Naive thymus-derived CD8-positive, alpha-beta T cell (primary cell): ENCODE measurements at places on chromosomes 11 and 22. TPM values are rescaled to one million over a fixed set of nuclear protein-coding genes. Genes with fewer than 3 reads are reported as not detected.
A peak's percentile ranks its signal among the peaks of the same experiment; 100 is the strongest.

DNA sequence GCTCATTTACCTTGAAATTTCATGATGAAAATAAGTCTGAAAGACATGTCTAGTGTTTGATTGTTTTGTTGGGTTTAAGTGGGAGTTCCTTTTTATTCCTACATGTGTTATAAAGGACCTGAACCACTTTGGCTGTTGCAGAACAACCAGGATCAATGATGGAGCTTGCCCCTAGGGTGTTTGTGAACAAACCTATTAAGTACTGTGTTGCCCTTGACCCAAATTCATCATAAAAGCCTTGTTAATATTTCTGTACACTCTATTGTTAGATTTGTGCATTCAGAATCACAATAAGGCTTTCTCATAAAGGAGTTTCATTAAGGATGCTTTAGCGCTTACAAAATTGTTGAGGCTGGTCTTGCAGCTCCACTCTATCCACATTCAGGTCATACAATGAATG is 452.6 kb downstream of the NELL1 start:
- no peak for DNase-seq

- no peak for DNase-seq
Measured at GRCh38 chr22:41338614-41339212, 37.4 kb downstream of the ZC3H7B start.

DNA sequence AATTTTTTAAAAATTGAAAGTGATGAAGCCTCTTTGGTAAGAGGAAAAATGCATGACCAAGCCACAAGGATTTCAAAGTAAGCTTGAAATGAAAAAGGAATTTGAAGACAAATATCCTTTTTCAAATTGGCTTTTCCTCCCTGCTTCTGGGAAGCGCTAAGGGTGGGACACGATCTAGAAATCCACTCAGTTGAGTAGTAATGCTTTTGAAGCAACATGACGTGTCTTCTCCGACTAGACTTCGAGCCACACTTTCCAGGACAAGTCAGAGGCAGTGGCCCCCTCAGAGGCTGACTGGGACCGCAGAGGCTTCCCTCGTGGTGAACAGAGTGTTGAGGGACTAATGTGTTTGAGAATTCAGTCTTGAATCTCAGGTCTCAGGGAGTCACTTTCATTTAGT is 39.8 kb downstream of the KREMEN1 start:
- DNase-seq: no peak

GRCh38 chr11:101718402-101718801 is 134.6 kb upstream of the TRPC6 start:
- DNase-seq: no peak

GRCh38 chr11:2410616-2411015 is 10.1 kb downstream of the TSSC4 start:
- DNase-seq: no peak

- peak; percentile 10 for DNase-seq
Measured at GRCh38 chr11:1072116-1072820, 2.4 kb upstream of the MUC2 start.

DNA sequence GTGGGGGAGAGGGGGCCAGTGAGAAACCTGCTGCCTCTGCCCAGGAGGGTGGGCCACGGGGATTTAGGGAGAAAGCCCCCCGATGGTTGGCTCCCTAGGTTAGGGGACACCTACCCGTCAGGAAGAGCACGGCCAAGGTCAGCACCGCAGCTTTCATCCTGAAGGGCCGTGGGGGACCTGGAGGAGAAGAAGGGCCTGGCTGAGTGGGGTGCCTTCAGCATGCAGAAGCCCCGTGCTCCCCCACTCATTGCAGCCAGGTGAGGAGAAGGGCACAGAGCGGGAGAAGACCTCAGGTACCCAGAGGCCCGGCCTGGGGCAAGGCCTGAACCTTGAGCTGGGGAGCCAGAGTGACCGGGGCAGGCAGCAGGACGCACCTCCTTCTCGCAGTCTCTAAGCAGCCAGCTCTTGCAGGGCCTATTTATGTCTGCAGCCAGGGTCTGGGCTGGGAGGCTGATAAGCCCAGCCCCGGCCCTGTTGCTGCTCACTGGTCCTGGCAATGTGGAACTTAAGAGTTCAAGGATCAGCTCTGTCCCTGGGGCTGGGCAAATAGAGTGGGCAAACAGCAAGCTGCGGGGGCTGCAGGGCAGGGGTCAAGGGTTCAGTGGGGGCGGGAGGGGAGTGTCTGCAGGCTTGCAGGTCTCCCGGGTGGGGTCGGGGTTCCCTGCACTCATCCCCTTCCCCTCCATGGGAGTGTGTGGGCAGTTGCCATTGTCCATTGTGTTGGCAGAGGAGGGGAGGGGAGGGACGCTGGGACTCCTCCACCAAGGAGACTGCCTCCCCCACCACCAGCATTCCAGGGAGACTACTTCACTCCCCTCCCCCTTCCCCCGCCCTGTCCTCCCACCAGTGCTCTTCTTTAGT is at the start of gene APOA1:
APOA1 (minus strand) TSS at position 392 of the 861 bp plus-strand sequence; CDS start at position 157, 235 bp downstream.
- no peak for DNase-seq

GRCh38 chr11:17767301-17767885 is 32.8 kb downstream of the KCNC1 start:
- DNase-seq: peak; percentile 13

- DNase-seq: no peak
Measured at GRCh38 chr11:130145975-130146776, 13.4 kb upstream of the ST14 start.

DNA sequence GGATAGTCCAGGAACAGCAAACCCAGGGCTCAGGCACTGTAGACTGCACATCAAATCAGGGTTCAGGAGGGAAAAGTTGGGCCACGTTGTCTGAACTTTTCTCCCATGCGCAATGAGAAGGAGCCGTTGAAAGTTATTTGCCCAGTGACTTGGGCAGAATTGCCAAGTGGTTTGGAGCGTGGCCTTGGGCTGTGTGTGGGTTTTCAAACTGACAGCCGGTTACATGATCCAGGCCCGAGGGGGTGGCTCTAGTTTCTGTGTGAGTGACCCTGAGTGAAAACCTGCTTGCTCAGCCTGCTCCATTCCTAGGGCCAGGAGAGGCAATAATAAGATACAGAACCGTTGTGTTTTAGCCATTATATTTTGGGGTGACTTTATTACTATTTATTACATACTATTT is 20.3 kb downstream of the MB start:
- no peak for DNase-seq

GRCh38 chr11:6402061-6402470 is 11.8 kb downstream of the SMPD1 start:
- DNase-seq: no peak

- DNase-seq: no peak
Measured at GRCh38 chr11:11075515-11076171, 217.8 kb upstream of the ZBED5 start.

DNA sequence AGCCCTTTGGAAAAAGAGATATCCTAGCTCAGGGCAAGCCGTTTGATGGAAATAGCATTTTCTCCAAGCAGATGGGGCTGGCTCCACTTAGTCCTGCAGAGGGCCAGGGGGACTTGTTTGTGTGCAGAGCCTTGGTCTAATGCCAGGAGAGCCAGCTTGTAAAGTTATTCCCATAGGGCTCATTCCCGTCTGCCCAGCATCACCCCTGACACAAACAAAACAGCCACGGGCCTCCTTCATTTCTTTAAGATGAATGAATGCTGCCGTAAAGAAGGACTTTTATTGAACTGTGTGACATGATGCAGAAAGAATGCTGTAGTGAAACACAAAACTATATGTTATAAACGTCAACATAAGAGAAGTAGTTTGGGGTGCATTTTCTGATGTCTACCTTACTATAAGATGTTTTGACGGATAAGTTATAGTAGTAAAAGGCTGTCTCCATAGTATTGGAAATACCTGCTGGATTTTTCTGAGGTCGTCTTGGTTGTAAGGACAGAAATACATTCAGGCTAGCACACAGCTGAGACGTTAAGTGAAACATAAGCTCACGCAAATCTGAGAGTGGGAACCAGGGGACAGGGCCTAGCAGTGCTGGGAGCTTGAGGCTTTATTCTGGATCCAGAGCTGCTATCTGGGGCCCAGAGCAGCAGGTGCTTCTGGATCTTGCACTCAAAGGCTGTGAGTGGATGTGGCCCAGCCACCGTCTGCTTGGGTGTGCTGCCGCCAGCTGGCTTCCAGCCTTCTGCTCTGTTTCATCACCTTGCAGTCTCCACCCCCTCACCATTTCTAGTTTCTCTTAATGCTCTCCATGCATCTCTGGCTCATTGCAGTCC is 53.3 kb downstream of the NCAM1 start:
- no peak for DNase-seq

DNA sequence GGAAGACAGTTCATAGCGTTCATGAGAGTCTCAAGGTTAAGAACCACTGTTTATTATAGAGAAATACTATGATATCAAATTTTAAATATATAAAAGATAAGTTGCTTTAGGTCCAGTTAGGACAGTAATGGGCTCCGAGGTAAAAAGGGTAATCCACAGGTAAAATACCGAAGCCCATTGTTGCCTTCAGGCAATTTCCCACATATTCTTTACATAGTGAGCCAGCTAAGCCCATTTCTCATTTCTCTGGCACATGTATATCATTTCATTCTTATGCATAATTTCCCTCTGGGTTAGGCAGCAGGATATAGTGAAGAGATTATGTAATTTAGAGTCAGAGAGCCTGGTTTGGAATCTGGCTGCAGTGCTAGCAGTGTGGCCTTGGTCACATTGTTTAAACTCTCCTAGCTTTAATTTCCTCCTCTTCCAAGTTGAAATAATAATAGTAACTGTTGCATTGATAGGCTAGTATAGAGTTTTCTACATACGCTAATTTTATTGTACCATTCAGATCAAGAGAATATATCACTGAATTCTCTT is 7.6 kb upstream of the POU2AF1 start:
- DNase-seq: no peak

GRCh38 chr11:1230456-1231395 is 7.9 kb downstream of the MUC5B start:
- DNase-seq: no peak

- DNase-seq: peak; percentile 45
Measured at GRCh38 chr22:30879415-30879797, 89.2 kb downstream of the MORC2 start.

GRCh38 chr11:36141196-36141953 is 147.8 kb downstream of the COMMD9 start:
- DNase-seq: no peak

GRCh38 chr11:38446336-38446735 is 1848.3 kb upstream of the RAG2 start:
- no peak for DNase-seq

DNA sequence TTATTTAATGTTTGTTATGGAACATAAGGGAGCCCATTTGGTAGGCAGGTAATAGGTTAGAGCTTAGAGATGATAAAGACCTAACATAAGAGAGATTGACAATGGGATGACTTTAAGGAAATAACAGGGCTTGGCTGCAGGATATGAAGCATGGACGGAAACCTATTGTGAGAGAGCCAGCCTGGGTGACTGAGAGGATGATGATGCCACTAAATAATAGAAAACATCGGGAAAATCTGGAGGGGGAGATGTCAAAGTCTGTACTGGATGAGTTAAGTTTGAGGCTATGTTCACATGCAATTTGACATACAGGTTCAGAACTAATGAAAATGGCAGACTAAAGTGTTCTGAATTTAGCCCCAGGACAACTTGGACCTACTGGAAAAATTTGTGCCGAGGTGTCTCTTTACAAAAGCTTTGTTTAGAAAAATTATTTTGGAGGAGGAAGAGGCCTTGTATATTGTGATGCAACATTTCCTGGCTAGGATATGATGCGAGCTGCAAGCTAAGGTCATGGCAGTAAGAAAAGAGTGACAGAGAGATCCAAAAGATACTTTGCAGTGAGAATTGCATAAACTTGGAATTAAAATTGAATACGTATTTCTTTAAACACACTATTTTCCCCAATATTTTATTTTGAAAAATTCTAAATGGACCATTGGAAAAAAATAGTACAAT is 339.3 kb upstream of the PLET1 start:
- no peak for DNase-seq

- no peak for DNase-seq
Measured at GRCh38 chr11:17751558-17751957, 17.0 kb downstream of the KCNC1 start.

- DNase-seq: no peak
Measured at GRCh38 chr11:63229815-63230214, 13.6 kb downstream of the SLC22A25 start.

- DNase-seq: no peak
Measured at GRCh38 chr22:25282671-25283561, 63.5 kb downstream of the CRYBB2 start.

- no peak for DNase-seq
Measured at GRCh38 chr11:72758690-72759389, 6.6 kb upstream of the ARAP1 start.

DNA sequence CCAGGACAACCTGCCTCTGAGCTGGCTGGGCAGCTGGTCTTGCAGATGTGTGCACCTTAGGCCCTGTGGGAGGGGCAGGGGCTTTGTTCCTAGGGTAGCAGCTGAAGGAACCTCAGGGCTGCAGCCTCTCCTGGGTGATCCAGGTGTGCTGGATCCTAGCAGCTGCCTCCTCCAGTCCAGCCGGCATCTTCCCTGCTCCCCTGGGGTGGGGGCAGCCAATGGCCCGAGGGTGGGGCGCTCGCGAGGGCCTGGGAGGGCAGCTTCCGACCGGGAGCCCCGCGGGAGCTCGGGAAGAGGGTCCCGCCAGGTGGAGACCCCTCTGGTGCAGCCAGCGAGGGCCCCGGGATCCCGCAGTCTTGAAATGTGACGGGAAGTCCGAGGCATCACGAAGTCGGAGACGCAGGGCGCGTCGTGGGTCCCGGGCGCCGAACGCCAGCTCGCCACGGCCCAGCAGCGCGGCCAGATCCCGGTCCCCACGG is 1.7 kb downstream of the IFITM1 start:
- DNase-seq: no peak

GRCh38 chr22:32528984-32529982 is 54.7 kb downstream of the FBXO7 start:
- DNase-seq: peak; percentile 30

DNA sequence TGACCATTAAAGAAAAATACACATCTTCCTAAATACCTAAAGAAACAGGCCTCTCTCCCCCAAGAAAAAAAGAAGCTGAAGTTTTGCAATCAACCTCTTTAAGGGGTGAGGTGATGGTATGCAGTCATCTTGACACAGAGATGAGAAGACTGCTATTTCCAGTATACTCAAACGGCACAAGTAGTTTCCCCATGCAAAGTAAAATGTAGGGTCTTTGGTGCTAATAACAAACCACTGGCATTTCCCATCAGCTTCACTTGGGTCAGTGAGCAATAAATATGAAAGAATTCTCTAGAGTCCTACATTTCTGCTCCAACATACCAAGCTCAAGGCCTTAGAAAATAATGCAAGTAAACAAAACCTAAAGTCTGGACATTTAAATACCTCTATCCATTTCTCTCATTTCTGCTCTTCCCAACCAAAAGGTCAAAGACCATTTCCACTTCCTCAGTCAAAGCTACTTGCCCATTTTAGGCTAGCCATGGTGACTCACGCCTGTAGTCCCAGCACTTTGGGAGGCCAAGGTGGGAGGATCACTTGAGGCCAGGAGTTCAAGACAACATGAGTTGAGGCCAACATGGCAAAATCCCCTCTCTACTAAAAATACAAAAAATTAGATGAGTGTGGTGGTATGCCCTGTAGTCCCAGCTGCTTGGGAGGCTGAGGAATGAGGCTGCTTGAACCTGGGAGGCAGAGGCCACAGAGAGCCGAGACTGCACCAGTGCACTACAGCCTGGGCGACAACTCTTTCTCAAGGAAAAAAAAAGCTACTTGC is 39.5 kb upstream of the CHRNA10 start:
- no peak for DNase-seq

Gene SGSM1
- total RNA-seq: 0.70 TPM

Gene SCUBE2
- not detected for total RNA-seq

Gene OR2D2
- total RNA-seq: not detected

Gene WBP2NL
- 4.6 TPM for total RNA-seq

Gene P2RY2
- total RNA-seq: not detected

Gene SYCE3
- not detected for total RNA-seq

Gene EML3
- total RNA-seq: 251 TPM

Gene PGA4
- not detected for total RNA-seq

Gene TMEM191B
- 12.4 TPM for total RNA-seq

Gene GPR152
- total RNA-seq: not detected

Gene INPP5J
- 0.33 TPM for total RNA-seq

Gene GPR83
- total RNA-seq: 0.11 TPM
